ENCODE measurements at places on chromosomes 16 and 17.

DNA sequence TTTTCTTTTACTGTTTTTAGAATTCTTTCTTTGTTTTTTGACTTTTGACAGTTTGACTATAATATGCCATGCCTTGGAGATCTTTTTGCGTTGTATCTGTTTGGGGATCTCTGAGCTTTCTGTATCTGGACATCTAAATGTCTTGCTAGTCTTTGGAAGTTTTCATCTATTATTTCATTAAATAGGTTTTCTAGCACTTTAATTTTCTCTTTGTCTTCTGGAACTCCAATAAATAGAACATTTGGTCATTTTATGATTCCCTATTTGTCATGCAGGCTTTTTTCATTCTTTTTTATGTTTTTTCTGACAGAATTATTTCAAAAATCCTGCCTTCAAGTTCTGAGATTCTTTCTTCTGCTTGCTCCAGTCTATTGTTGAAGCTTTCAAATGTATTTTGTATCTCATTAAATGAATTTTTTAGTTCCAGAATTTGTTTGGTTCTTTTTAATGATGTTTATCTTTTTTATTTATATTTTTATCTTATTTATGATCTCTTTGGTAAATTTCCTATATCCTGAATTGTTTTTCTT, 201.4 kb downstream of the CHD9NB start:
- DNase-seq: no peak

GRCh38 chr17:75130632-75131277, 787 bp downstream of the NT5C start:
- peak; percentile 63 for DNase-seq

DNA sequence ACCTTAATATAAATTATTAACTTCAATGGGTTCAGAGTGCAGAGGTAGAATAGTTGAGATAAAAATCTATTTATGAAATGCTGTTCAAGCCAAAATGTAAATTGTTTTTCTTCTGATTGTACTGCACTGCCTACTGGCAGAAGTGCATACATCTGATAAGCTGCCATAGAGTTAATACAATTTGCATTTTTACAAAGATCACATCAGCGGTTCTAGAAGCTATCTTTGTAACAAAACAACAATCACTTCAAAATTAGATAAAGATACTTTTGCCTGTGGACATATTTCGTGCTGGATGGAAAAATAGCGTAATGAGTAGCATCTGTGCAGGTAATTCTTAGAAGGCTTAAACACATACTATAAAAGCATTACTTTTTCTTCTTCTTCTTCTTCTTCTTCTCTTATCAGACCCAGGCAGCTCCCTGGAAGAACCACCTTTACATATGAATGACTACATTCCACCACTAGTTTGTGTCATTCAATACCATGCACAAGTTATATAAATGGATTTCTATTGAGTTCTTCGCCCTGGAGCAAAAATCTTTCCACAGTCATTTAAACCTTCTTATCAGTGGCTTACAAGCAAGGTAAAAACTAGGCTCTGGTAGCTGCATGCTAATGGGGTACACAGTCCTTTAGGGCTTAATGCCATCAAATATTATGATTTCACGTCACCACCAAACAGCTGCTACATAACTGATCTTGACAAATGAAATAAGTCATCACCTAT, 47.0 kb downstream of the SYNRG start:
- no peak for DNase-seq

DNA sequence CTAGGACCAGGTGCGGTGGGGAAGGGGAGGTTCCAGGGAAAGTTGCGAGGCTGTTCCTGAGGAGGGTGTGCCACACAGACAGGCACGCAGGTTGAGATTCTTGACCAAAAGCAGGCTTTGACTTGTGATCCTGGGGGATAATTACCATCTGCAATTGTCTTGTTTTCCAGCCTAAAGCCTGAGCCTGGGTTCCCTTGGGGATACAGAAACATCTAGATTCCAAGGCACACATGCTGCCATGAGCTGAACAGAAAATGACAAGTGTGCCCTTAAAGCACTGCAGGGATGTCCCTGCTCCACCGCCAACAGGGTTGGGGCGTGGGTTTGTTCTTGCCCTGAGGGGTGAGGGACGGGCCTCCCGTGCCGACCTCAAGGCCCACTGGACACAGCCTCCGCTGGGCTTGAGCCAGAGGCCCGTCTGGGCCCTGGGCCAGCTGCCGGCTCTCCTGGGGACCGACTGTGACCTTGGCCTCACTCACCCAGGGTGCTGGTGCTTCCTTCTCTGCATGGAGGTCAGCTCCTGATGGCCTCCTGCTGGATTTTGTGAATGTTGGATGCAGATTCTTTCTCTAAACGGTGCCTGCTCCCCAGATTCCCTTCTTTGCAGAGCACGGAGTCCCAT, 14.0 kb downstream of the CA5A start:
- no peak for DNase-seq

GRCh38 chr17:40086150-40087044, 14.0 kb downstream of the NR1D1 start:
- DNase-seq: peak; percentile 59

DNA sequence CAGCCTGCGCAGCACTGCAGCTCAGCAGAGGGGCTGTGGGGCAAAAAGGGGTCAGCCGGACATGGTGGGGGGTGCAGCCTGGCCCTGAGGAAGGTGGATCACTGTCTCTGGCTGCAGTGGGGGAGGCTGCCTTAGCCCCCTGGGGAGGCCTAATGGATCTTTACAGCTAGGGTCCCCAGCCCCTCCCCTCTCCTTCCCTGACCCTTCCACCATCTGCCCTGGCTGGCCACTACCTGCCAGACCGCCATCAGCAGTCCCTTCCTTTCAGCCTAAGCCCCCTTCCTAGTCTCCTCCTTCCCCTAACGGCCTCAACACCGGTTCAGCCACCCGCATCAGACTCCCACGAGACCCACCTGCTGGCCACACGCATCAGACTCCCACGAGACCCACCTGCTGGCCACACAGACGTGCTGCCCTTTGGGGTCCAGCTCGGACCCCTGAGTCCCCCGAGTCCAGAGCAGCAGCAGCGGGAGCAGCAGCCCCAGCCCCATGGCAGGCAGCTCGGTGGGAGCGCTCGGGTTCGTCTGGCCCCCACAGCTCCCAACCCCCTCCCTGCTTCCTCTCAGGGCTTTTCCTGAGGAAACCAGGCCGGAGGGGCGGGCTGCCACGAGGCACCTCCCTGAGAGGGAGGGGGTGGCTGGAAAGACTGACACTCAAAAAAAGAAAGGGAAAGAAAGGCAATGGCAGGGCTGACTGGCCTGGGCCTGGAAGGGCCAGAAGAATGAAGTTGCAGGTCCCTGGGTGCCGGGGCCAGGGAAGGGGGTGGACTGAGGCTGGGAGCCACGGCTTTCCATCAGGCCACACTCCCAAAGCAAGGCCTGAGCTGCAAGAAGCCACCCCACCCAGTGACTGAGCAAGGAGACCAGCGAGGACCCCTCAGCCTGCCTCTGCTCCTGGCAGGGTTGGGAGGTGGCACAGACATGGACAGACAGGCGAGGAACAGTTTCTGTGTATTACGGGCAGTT, at the start of gene SCARF1:
SCARF1 (minus strand) TSS at position 526 of the 965 bp plus-strand sequence; CDS start at position 491, 35 bp downstream.
- no peak for DNase-seq

DNA sequence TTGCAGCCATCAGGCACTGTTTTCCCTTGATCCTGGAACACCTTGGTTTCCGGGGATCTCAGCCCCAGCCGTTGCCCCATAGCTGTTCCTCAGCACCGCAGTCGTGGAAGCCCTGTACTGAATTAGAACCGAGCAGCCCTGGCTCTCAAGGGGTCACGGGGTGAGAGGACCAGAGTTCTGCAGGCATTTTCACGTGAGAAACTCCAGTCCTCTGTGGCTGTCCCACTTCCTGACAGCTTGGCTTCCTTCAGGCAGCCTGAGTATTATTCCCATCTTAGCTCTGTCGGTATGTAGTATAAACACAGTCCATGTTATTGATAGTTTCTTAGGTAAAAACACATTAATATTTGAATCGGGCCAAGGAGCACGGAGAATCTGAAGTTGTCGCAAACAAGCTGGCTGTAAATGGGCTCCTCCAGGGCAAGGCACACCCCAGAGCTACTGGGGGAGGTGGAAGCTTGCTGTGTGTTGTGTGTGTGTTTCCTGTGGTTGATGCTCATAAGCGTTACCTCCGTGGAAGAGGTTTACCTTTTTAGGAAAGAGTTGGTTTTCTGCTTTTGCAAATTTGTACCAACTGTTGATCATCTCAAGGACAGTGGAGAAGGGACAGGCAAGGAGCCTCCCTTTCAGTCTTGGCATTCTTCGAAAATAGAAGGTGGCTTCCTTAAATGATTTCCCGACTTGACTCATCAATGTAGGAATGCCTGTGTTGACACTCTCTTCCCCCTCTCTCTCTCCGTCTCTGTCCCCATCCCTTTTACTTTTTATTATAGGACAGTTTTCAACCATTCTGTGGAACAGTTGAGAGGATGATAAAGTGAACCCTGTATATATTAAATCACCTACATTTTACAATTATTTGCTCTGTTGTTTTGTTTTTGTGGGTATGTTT, 208.9 kb upstream of the CHMP6 start:
- DNase-seq: peak; percentile 74

- DNase-seq: peak; percentile 80
These were observed 30.1 kb upstream of the TNFRSF13B start for GRCh38 chr17:17001874-17002520.

GRCh38 chr17:4513113-4514032, 14.7 kb downstream of the SPNS2 start:
- no peak for DNase-seq

GRCh38 chr17:41959336-41960095, 7.1 kb upstream of the CNP start:
- DNase-seq: peak; percentile 22

- peak; percentile 28 for DNase-seq
These were observed 655 bp downstream of the ATXN1L start for GRCh38 chr16:71846431-71846830.

GRCh38 chr16:69393898-69394849, 8.4 kb upstream of the TERF2 start:
- DNase-seq: no peak

DNA sequence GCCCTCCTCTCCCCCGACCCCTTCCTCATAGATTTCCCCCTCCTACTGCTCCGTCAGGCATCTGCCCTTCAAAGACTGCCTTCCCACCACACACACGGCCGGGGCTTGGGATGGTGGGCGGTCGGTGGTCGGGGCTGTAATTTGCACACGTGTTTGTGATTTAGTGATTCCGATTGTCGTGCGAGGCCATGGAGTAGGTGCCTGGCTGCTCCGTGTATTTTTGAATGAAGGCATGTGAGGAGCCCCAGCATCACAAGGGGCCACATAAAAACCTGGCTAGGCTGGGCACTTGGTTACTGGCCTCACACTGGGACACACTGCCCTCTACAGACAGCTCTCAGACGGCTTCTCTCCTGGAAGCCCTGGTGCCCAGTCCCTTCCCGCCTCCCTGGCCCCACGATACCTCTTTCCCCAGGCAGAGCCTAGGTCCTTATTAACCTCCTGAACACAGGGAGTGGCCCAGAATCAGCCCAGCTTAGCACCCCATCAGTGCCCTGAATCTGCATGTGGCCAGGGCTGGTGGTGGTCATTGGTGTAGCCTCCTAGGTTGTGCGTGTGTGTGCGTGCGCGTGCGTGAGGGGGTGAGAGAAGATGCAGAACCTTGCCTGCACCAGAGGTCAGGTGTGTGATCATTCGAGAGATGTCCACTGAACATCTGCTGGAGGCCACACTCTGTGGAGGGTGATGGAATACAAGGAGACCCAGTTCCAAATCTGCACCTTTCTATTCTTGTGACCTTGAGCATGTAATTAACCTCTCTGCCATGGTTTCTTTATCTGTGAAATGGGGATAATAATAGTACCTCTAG, 1.3 kb upstream of the SOCS1 start:
- peak; percentile 75 for DNase-seq

GRCh38 chr17:409308-409847, 56.8 kb upstream of the RPH3AL start:
- DNase-seq: no peak

DNA sequence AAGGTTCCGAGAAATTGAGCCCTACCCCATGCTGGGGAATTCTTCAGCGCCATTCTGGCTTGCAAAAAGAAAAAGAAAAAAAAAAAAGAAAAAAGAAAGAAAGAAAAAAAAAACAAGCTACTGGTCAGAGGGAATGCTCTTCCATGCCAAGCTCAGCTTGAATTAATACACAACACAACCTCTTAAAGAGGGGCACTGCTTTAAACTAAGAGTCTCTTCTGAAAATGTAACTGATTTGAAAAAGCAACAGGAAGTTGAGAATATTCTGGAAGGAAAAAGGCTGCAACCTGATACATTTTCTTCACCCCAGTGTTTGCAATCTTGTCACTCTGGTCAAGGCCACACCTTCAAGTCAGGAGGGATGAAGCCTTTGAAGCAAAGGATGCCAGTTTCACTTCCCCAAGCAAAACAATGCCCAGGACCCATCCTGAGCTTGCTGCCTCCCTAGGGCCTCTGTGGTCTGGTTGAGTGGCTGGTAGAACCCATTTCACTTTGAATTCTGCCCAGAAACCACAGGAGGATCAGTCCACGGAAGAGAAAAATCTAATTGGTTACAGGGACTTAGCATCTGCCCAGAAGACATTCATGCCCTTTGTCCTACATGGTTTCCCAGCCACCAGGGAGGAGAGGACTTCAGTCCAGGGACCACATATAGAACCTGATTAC, 389.7 kb downstream of the SOX9 start:
- no peak for DNase-seq

DNA sequence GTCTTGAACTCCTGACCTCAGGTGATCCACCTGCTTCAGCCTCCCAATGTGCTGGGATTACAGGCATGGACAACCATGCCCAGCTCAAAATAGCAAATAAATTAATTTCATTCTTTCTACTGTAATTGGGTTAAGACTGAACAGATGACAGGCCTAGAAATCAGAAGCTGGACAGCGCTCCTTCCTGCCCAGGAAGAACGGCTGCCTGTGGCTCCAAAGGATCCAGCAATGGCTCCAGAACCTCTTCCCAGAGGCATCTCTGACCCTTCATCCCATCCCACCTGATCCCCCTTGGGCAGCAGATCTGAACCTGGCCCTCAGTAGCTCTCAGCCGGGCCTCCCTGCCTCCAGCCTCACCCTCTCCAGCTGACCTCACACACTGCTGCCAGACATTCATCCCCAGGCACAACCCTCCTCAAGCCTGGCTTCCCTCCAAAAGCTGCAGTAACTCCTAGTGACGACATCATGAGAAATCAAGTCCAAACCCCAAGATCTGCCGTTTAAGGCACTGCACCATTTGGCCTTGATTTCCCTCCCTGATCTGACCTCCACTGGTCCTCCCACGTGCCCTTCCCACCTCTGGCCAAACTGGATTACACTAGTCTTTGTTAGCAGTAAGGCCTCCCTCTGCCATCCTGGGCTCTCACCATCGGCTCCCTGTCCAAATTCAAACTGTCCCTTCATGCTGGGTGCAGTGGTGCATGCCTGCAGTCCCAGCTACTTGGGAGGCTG, 3.1 kb upstream of the MIF4GD start:
- no peak for DNase-seq

GRCh38 chr16:2422123-2422867, 7.0 kb upstream of the CCNF start:
- DNase-seq: peak; percentile 52

- no peak for DNase-seq
These were observed 57.4 kb upstream of the MRTFB start for GRCh38 chr16:14013571-14014283.

Measured in DND-41 (cell line).